ENCODE measurements at places on chromosomes 7 and 10. TPM values are rescaled to one million over a fixed set of nuclear protein-coding genes. Genes with fewer than 3 reads are reported as not detected.

GRCh38 chr7:81887098-81888090 is 117.5 kb upstream of the HGF start:
- DNase-seq, result no peak

- no peak for DNase-seq
These were observed 40.8 kb upstream of the PRSS58 start for GRCh38 chr7:142298627-142299026.

GRCh38 chr7:32228601-32229000 is 158.4 kb upstream of the PDE1C start:
- no peak for DNase-seq

DNA sequence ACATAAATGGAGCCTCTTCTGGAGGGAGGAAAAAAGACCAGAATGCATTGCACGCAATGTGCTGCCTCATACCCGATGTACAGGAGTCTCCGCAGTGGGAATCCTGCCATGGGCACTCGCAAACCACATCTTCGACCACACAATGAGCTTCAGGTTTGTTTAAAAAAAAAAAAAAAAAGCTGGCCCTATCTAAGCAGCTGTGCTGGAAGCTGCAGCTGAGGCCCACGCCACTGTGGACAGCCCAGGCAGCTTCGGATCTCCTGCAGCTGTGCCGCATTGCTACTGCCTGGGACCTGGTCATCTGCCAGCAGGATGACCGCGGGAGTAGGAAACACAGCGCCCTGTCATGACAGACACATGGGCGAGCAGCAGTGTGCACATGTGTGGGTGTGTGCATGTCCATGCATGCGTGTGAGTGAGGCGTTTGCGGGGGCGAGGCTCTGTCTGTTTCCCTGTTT is 26.0 kb downstream of the EN2 start:
- DNase-seq, result no peak

DNA sequence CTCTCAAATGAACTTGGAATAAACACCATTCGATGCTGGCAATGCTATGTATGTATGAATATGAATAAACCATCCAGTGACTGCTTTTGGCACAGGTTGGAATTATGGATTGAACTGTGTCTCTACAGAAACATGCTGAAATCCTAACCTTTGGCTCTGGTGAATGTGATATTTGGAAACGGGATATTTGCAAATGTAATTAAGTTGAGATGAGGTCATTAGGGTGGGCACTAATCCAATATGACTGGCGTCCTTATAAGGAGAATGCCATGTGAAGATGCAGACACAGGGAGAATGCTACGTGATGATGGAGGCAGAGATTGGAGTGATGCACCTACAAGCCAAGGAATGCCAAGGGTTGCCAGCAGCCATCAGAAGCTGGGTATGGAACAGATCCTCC is 3.4 kb upstream of the ACTR3B start:
- no peak for DNase-seq

- no peak for DNase-seq
These were observed 205.8 kb upstream of the DKK1 start for GRCh38 chr10:52108236-52108635.

GRCh38 chr10:67818323-67818722 is 19.7 kb downstream of the DNAJC12 start:
- DNase-seq, result no peak

- DNase-seq, result no peak
These were observed 252.3 kb downstream of the GATA3 start for GRCh38 chr10:8306685-8307364.

GRCh38 chr10:14262836-14263425 is 67.8 kb downstream of the FRMD4A start:
- no peak for DNase-seq

DNA sequence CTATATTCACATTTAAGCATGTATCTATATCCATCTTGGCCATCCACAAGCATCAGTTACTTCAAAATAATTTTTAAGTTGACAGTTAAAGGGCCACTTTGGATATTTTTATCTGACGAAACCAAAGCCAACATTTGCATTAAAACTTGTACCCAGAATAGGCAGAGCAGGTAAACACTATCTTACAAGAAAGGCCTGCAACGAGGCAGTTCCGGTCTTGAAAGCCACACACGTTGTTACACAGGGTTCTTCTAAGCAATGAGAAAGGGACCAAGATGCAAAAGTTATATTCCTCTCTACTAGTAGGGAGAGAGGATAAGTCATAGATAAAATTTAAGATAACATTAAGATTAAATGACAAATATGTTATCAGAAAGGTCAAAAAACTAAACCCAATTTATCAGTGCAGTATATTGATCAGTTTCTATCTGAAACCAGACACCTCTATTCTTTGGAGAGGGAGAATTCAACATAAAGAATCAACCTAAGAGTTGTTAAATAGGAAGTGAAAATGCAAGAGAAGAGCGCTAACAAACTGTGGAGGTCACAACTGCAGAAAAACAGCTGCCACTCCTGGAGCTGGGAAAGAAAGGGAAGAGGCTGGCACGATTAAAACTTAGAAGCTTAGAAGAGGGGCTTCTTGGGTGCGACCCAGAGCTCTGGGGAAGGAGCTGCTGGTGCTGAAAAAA is 701.3 kb downstream of the TNS3 start:
- no peak for DNase-seq

GRCh38 chr7:141369422-141369821 is 181.8 kb upstream of the AGK start:
- no peak for DNase-seq

DNA sequence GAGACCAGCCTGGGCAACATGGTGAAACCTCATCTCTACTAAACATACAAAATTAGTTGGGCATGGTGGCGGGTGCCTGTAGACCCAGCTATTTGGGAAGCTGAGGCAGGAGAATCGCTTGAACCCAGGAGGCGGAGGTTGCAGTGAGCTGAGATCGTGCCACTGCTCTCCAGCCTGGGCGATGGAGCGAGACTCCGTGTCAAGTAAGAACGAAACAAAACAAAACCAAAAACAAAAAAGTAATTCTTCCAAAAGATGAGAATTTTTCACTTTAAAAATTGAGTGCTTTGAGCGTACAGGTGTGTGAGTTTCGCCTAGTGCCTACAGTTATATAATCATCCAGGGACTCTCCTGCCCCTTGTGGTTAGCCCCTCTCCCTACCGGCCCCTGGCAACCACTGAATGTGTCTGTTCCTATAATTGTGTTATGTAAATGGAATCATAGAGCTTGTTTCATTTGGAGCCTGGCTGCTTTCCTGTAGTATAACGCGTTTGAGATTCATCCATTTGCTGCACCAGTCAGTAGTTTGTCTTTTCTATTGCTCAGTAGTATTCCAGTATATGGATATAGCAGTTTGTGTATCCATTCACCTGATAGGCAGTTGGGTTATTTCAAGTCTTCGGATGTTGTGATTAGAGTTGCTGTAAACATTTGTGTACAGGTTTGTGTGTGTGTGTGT is 80.0 kb downstream of the RBM33 start:
- DNase-seq, result no peak

DNA sequence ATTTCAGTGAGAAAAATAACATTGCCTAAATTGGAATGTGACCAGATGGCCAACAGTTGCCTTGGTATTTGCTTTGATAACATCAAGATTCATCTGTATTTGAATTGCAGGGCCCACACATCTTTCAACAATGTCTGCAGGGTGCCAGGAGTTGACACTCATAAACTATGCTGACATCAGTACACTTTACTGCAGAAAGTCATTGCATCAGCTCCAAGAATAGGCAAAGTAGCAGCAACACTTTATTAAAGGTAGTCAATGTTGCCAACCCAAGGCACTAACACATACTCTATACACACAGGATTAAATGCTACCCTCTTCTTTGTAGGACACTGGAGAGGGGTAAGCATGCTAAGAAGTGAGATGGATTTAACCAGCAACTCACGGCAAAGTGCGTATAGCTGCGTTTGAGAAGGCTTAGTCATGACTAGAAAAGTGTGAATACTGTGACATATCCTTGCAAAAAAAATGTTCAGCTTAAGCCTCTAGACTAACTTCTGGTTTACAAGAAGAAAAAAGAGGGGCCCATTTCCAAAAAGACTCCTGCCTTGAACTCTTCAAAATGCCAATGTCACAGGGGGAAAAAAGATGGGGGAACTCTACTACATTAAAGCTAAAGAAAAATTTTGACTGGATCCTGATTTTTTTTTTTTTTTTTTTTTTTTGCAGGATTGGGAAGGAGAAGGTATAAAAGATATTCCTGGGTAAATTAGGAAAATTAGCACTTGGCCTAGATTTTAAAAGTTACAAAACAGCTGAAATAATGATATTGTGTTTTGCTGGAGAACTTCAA is 2.2 kb downstream of the BBIP1 start:
- DNase-seq, result no peak

GRCh38 chr10:66180581-66181318 is 745.1 kb upstream of the LRRTM3 start:
- no peak for DNase-seq

DNA sequence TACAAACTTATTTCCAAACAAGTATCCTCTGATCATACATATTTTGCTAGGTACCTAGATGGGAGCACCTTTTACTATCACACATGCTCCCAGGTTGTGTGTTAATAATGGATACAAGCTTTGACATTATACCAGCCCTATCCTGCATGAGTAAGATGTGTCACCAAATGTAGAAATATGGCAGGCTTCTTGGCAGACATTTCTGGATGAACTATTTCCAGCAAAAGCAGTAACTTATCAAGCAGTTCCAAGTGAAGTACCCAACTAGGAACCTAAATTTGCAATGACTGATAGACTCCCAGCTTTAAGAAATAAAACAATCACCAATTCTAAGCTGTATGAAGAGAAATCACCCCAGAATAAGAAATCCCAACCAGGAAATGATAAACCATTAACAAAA is 103.7 kb upstream of the TMEM72 start:
- DNase-seq, result no peak

- DNase-seq, result no peak
These were observed 261.0 kb downstream of the GRID1 start for GRCh38 chr10:86105640-86106039.

- no peak for DNase-seq
These were observed 125.9 kb upstream of the INSYN2A start for GRCh38 chr10:127322286-127322685.

DNA sequence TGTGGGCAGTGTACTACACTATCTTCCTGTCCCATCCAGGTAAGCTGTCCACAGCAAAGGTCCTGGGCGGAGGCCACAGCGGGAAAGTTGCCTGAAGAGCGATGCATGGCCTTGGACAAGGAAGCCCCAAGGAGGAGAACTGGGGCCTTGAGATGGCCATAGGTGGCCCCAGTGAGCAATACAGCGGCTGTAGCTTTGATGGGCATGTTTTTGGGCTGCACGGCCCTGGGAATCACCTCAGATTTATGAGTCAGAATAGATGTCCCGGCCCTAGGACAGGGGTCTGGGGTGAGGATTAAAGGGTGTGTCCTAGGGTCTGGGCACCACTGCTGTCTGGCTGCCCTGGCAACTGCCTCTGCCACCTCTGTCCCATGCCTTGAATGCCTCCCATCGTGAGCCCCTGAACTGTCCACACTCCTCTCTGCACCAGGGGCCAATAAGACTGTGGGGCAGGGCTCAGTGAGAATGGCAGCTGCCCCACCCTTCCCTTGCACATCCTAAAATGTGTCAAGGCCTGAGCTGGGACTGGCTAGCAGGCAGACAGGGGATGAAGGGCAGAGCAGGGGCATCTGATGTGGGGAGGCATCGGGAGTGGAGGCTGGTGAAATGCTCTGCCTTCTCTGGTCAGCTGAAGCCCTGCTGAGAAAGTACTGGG is 9.4 kb upstream of the IRF5 start:
- no peak for DNase-seq

GRCh38 chr10:99604862-99605261 is 15.4 kb downstream of the SLC25A28 start:
- no peak for DNase-seq

DNA sequence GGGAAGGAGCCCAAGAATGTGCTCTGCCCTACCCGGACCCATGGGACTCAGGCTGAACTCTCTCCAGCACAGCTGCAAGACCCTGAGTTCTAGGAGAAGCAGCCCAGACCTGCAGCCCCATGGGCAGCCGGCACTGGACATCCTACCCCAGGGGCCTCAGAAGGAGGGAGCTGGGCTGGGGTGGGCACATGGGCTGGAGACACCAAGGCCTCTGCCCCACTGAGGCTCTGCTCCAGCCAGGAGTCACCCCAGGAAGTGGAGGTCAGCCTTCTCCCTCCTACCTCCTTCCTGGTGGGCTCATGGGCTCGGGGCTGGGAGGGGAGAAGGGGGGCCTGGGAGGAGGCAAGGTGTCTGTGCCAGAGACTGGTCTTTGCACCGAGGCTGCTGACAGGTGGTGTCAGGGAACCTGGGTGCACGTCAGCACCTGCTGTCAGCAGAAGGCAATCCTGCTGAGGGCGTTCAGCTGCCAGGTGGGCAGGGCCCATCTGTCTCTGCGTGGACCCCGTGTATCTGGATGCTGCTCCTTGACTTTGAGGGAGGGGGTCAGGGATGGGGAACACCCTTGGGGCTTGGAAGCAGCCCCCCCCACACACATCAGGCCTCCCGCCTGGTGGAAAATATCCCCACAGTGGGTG is 95.2 kb downstream of the PDGFA start:
- DNase-seq, result no peak

DNA sequence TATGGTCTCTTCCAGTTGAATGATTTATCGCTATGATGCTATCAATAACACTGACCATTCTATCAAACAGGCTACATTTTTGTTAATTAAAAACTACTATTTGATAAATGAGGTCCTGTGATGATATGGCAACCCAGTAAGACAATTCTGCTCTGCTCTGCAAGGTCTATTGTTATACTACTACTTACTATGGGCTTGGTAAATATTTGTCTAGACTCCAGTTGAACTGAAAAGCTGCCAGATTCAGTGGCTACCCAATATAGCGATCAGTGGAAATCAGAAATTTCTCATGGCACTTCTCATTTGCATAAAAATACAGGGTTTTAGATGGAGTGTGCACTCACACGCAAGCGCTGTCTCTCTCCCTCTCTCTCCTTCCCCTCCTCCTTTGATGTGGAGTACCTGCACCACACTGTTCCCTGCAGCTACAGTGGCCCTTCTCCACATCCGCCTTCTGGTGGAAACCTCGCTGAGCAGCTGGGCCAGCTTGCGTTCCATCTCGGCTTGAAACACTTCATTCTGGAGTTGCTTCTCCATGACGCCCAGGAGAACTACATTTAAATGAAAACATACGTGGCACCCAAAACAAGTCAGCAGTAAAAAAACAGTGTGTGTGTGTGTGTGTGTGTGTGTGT is 77.9 kb downstream of the KIAA1549 start:
- DNase-seq, result no peak

NPFFR1 gene
- 0.06 TPM for total RNA-seq

NKX1-2 gene
- 34.9 TPM for total RNA-seq

TEX47 gene
- total RNA-seq, result not detected

UPK3B gene
- 20.6 TPM for total RNA-seq

TUBAL3 gene
- not detected for total RNA-seq

CALHM2 gene
- total RNA-seq, result 1.2 TPM
